ENCODE measurements at places on chromosomes 6 and 20.

DNA sequence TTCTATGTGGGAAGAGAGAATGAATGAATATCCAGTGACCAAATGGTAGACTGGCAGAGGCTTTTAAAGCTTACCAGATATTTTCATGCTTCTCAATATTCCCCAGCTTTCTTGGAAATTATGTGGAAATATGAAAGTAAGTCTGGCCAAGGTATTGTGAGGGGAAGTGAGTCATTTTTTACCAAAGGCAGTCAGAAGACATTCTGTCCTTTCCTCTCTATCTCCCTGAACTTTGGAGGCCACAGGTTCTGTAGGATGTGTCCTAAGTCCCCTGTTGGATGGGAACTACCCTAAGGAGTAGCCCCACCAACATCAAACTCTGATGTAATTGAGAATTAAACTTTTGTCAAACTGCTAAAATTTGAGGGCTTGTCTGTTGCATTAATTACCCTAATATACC lies 593.8 kb upstream of the NRSN1 start:
- no peak for DNase-seq

DNA sequence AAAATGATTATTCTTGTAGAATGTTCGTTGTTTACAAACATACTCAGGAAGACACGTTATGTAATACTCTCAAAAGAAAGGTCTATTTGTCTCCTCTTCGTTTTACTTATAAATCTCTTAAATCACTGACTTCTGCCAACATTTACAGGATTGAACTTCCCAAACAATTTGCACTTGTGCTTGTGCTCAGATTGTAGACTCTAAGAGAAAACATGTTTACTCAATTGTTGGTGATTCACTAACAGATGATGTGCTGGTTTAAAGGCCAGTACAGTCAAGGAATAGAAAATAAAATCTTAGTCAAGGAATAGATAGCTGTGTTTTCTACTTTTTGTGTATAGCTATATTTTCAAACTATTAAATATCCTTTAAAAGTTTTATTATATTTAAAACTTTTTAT lies 172.8 kb downstream of the GJA1 start:
- no peak for DNase-seq

- peak; percentile 31 for DNase-seq
These were observed 1.8 kb upstream of the HLA-DQB1 start for GRCh38 chr6:32668226-32668747.

- DNase-seq, result peak; percentile 66
These were observed 21.2 kb downstream of the TGM2 start for GRCh38 chr20:38143646-38144554.

DNA sequence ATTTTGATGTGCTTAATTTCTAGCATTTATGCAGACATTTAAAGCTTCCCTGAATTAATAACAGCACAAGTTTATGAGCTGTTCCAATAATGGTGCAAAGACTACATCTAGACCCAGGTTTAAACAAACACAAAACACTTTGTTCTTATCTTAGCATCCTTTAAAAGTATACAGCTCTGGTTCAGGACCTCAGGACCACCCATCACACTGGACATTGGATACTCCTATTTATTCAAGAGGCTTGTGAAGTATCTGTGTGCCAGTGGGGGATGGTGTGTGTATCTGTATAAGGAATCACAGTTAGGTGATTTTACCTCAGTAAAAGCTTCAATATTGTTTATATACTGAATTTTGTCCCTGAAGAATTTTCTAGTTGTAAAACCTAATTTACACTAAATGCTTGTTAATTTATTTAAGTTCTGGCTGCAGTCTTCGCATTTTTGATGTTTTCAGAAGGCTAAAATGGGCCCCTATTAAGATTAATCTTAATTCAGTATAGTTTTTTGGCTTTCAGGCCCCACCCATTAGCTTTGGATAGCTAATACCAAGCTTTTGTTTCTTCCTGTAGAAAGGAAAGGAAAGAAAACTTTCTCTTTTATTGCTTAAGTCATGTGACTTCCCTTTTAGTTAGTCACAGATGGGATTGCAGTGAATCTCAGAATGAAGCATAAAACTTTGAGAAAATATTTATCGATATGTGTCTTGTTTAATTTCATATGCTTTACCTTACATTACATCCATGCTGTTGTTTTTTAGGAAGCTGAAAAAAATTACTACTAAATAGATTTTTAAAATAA lies 13.1 kb downstream of the LIN28B start:
- DNase-seq, result no peak

DNA sequence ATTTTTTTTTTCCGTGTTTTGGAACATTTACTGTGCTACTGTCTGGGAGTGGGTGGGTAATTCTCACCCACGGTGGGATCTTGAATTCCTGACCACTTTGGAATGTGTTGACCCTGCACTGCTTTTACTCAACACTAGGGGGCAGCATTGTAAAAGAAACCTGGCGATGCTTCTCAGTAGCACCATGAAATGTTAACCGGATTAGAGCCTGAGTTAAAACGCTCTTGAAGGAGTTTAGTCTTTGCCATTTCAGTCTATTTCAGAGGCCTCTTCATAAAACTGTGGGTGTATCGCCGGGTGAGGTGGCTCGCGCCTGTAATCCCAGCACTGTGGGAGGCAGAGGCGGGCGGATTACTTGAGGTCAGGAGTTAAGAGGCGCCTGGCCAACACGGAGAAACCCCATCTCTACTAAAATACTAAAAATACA lies 114.4 kb upstream of the PRND start:
- DNase-seq, result peak; percentile 76

DNA sequence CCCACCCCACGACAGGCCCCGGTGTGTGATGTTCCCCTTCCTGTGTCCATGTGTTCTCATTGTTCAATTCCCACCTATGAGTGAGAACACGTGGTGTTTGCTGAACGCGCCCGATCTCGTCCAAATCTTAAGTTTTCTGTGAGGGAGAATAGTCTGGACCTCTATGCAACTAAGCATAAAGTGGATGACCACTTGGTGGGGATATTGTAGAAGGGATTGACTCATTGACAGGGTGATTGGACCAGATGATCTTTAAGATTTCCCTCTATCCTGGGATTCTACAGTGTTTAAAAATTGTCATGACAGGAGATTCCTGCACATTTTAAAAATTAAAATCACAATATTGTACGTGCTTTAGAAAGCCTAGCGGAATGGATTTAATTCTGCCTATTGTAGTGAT lies 141.3 kb downstream of the TRMT11 start:
- no peak for DNase-seq

DNA sequence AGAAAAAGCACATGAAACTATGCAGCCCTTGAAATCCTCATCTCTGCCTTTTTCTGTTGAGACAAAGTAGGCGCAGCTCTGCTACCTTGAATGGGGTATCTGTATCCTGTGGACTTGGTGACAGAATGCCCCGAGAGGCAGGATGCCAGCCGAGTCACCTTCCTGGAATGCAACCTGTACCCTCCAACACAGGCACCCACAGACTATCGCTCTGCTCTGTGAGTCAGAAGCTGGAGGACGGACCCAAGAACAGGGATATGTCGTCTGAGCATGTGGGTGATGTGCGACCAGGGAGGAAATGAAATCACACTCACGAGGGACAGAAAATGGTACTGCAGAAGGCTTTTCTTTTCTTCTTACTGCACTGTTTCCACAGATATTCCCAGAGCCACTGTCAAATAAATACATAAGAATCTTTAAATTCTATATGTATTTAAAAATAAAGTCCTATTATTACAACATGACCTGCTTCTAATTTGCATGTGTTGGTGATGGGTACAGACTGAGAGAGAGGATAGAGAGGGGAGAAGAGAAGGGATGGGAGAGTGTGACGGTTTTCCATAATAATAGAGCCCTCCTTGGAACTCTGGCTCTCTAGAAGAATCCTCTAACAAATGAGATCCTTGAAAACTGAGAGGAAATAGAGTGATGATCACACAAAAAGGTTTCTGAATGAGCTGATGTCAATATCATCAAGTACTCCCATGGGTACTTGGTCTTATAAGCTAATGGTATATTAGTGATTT lies 308.1 kb downstream of the FOXC1 start:
- no peak for DNase-seq

GRCh38 chr20:32158351-32158750 lies 48.8 kb downstream of the TM9SF4 start:
- no peak for DNase-seq

DNA sequence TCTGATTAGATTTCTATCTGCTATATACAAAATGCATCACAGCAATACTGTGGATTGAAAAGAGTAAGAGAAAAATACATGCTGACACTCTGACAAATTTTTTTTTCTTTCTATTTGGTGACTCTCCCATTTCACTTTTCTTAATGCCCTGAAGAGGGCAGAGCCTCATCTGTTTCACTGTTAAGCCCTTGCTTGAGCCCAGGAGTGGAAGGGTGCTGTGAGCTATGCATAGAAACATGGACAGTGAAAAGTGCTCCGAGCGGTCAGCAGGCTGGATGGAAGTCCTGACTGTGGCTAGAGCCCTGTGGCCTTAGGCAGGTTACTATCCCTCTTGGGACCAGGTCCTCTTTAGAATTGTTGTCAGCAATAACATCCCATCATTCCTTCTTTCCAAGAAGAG lies 17.4 kb upstream of the CSE1L start:
- peak; percentile 28 for DNase-seq

DNA sequence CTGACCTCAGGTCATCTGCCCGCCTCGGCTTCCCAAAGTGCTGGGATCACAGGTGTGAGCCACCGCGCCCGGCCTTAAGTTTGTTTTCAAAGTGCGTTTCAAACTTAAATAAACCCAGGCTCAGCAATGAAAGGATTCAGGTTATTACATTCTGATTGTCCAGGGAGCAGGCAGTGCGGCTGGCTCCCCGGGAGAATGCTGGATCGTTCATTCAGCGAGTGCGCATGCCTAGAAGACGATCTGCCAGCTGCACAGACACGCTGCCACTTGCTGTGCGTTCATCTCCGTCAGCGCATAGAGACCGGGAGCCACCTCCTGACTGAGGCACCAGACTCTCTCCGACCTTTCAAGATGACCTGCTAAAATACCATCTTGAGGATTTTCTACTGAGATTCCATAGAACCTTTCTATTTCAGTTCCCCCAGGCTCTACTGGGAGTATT lies 163.9 kb upstream of the ZNF217 start:
- no peak for DNase-seq

DNA sequence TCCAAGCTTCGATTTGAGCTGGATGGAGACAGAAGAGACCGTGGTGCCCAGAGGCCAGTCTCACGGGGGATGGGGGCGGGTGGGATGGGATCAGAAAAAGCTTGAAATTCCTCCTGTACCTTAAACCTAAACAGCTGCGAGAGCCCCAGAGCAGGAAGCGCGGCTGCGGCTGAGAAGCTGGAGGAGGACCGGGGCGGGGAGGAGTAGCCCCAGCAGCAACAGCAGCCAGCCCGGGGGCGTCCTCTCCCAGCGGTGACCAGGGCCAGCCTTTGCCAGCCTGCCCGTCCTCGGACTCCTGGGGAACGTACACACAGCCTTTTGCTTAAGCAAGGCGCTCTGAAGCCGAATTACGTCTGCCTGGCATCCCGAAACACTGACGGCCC lies 17.4 kb upstream of the PRDM13 start:
- peak; percentile 49 for DNase-seq

DNA sequence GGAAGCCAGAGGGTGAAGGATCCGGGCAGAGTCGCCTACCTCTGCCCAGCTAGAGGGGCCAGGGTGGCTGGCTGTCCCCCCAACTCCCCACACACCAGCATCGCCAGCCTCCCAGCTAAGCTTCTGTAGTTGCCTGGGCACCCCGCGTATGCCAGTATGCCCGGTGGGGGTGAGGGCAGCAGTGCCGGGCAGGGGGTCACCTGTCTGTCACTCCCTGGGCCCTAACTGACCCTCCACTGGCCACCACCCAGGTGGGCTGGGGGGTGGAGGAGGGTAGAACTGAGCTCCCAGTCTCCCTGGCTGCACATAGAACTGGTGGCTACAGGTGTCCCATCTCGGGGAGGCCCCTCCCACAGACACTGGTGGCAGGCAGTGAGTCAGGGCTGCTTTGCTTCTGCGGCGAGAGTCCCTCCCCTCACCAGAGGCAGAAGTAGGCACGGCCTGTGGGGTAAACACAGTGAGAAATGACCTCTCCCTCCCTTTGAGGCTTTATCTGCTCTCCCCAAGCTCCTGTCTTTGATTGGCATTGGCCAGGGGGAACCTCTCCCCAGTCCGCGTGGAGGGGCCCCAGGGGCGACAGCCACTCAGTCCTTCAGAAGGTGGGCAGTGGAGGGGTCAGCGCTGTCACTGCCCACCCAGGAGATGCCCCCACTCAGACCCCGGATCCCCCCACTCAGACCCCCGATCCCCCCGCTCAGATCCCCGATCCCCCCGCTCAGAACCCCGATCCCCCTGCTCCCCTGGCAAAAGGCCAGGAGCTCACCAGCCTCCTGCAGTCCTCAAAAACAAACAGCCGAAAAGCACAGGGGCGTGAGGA lies 2.5 kb downstream of the NTSR1 start:
- no peak for DNase-seq

DNA sequence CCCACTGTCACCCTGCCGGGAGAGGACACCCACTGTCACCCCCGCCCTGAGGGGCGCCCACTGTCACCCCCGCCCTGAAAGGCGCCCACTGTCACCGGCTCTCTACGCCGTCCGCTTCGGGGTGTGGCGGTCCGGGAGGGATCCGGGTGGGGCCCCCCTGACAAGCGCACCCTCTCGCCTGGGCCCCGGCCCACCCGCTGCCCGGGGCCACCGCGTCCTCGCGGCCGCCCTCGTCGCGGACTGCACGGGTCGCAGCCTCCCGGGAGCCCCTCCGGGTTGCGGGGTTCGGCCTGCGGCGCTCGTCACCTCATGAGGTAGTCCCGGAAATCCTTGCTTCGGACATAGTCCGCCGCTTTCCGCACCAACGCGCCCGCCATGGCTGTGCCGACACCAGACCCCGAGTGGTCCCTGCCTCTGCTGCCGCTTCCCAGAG lies 224 bp downstream of the MPC1 start:
- DNase-seq, result no peak

- no peak for DNase-seq
These were observed 176.6 kb upstream of the POU3F2 start for GRCh38 chr6:98657764-98658163.

DNA sequence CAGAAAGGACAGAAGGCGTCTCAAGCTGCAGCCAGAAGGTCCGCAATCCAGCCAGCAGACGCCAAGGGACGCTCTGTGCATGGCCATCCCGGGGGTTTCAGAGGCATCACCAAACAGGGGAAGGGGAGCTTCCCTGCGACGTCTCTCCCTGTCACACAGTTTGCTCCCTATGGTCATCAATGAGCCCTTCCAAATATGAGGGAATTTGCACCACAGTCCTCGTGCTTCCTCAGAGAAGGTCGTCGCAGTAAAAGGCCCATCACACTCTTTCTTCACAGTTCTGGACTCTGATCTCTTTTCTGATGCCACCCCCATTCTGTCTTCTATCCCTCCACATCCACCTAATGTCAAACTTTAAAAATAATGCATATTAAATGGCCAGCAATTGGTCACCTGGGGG lies 10.2 kb upstream of the FOXC1 start:
- no peak for DNase-seq
